ENCODE measurements at places on chromosomes 3 and 15.
A peak's percentile ranks its signal among the peaks of the same experiment; 100 is the strongest.

- DNase-seq: no peak
These were observed 176.6 kb downstream of the KLF13 start for GRCh38 chr15:31503256-31503655.

- no peak for DNase-seq
These were observed 661.1 kb downstream of the MAGI1 start for GRCh38 chr3:65377637-65378036.

DNA sequence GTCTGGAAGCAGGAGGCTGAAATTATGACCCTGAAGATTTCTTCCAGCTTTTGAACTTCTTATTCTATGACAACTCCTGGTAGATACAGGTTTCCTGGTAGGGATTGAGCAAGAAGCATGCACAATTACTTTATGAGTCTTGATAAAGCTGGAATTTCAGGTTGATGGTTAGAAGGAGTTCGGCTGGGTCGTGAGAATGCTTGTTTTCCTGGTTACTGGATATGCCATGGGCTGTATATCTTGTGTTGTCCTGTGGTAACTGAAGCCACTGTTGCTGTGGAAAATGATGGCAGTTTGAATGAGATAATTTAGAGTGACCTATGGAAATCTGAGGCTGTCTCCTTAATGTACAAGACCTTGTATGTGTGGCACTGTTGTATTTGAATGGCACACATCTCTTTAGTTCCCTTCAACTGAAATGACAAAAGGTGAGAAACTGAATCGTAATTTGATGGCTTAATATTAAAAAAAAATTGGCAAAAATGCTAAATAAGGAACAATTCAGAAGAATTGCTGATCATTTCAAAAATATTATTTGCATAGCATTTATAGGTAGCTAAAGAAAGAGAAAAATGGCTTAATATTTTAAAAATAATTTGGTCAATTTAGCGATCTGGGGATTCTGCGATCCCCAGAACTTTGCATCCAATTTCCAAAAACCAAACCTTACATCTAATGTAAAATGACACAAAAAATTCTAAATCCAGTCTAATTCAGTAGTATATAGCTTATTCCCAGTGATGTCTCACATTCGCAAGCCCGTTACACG lies 1.1 kb upstream of the UBE2E1 start:
- DNase-seq: no peak

GRCh38 chr15:68816795-68817303 lies 3.8 kb downstream of the ANP32A start:
- peak; percentile 20 for DNase-seq

DNA sequence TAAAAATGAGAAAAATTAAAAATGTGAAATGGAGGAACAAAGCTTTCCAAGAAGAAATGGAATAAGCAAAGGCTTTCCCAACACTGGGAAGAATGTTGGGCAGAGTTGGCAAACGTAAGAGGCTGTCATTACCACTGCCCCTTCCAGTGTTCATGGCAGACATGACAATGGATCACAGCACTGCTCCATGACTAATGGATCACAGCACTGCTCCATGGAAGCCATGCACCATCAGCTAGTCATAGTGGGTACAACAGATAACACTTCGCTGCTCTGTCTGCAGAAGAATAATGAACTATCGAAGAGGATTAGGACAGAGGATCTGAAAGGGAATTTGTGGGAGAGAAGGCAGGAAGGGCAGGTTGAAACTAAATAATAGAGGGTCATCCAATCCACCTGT lies 5.0 kb downstream of the CAV3 start:
- no peak for DNase-seq

DNA sequence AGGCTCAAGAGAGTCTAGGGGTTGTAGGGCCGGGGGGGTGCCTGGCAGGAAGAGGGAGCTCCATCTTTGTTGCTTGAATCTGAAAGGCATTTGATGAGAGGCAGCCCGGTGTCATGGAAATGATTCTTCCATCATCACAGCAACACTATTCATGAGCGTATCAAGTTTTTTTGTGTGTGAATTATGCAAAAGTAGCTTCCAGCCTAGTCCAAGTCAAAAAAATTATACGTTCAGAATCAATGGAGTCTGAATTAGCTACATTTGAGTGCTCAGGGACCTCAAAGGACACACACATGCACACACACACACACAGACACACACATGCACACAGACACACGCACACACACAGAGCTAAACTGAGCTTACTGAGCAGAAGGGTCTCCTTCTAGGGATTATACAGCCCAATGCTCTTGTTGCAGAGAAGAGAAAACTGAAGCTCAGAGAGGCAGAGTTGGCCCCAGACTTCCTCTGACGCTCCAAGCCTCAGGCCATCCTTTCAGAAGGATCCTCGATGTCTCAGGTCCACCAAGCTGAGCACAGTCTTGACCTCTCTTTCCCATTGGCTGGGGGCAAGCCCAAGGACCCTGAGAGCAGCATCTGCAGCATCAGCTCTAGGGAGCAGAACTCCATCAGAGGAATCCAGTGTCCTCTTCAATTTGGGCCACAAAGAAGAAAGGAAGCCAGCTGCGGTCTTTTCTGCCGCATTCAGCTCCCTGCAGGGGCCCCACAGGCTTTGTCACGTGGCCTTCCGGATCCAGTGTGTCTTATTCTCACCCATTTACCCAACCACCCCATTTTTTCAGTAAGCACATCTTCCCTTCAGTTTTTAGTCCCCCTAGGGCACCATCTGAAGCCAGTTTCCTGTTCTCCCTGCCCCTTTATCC lies 228.0 kb downstream of the UACA start:
- DNase-seq: peak; percentile 80

DNA sequence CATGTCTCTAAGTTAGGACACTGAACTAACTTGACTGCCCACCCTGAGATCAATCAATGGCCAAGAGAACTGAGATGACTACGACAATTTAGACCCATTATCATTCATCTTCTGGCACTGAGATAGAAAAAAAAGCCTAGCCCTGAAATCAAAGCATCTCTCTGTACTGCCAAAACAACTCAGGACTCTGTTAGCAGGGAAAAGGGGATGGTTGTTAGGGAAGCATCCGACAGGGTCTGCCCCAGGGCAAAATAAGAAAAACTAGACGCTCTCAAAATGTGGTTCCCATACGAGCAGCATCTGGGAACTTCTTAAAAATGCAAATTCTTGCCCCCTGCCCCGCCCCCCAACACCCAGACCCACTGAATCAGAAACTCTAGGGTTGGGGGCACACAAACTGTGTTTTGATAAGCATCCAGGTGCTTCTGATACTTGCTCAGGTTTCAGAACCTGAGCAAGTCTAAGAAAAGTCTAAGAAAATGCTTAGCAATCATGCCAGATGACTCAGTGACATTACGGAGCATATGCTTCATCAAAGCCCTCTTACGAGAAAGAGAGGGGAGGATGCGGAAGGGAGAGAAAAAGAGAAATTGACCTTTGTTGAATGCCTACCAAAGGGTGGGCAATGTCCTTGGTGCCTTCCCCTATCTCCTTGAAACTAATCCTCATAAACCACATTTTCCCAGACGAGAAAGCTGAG lies 172.8 kb upstream of the HES1 start:
- peak; percentile 23 for DNase-seq

DNA sequence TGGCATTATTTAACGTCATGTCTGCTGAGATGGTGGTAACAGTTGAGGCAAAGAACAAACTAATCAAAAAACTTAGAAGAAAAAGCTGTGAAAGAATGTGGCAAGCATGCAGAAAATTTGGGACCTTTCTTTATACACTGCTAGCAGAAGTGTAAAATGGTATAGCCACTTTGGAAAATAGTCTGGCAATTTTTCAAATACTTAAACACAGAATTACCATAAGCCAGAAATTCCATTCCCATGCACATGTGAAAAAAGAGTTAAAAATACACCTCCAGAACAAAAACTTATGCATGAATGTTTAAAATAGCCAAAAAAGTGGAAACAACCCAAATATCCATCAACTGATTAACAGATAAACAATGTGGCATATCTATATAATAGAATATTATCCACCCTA lies 613.3 kb downstream of the TBL1XR1 start:
- no peak for DNase-seq

DNA sequence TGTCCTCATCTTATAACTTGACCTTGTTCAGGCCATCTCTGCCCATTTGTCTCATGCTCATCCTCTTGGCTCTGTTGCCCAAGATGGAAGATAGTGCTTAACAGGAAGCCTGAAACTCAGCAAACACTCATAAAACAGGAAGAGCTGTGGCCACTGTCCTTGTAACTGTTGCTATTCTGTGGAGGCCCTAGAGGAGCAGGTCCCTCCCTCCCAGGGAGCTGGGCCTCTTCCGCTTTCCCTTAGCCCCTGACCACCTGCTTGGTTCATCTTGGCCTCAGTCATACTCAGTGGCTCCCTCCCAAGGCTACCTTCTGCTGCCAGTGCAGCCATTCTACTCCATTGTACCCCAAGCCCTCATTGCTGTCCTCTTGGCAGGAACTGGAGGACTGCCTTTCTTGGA lies 3.5 kb downstream of the MAPKAPK3 start:
- DNase-seq: peak; percentile 25

GRCh38 chr3:18618723-18619122 lies 193.6 kb upstream of the SATB1 start:
- no peak for DNase-seq

DNA sequence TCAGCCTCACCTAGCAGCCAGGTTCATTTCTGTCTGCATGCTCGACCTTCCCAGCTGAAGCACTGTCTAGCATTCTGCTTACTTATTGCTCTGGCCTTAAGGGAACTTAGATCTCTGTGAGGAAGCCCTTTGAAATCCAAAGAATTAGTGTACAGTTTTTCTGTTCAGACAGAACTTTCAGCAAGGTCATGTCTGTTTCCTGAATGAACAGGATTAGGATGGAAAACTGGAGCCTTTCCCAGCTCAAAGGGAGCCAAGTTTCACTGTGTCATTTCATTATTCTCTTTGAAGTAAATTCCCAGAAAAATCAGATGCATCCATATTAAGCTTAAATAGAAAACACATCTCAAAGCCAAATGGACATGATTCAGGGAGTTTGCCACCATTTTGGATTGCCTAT lies 457.3 kb upstream of the KCNMB2 start:
- DNase-seq: no peak

DNA sequence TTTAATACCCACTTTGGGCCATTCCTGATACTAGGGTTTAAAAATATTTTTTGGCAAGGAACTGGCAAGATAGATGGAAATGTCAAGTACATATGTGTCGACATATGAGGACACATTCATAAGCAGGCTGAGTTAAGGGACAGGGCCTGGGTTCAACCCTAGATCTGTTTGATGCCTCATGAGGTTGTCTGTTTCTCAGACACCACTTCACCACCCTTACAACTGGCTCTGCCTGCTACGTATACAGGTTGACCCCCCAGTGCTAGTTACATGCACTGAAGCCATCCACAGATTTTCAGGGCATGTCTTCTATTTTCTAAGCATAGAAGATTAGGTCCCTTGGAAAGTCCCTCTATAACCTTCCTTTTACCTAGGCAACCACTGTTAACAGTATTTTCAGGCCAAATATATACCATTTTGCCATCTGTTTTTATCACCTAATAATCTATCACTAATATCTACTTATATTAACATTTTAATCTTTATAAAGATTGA lies 296.7 kb downstream of the PLCL2 start:
- DNase-seq: no peak

- DNase-seq: peak; percentile 98
These were observed at the start of gene LRRC28 for GRCh38 chr15:99250857-99251841. Gene LRRC28, plus strand, starts transcription at chr15:99251481. Its CDS starts 4,477 bp downstream, at chr15:99255958.

GRCh38 chr3:156377718-156378117 lies 177.2 kb downstream of the SSR3 start:
- DNase-seq: no peak

GRCh38 chr3:134929976-134930375 lies 134.9 kb downstream of the EPHB1 start:
- DNase-seq: no peak

DNA sequence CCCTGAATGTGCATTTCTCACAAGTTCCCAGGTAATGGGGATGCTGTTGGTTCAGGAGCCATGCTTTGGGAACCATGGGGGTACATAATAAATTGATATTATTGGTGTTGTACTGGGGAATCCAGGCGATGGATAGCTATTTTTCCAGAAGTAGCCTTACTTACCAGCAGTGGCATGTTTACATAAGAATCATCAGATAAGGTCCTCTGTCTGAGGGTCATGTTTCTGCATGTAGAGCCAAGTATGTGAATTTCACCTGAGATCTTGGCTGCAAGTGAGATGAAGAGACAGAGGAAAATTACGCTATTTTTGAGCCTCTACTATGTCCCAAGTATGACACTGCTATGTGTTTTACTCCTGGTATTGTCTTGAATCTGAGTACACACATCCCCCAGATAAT lies 26.3 kb downstream of the GPD1L start:
- no peak for DNase-seq

- DNase-seq: no peak
These were observed 57.9 kb downstream of the TRAK1 start for GRCh38 chr3:42148982-42149432.

DNA sequence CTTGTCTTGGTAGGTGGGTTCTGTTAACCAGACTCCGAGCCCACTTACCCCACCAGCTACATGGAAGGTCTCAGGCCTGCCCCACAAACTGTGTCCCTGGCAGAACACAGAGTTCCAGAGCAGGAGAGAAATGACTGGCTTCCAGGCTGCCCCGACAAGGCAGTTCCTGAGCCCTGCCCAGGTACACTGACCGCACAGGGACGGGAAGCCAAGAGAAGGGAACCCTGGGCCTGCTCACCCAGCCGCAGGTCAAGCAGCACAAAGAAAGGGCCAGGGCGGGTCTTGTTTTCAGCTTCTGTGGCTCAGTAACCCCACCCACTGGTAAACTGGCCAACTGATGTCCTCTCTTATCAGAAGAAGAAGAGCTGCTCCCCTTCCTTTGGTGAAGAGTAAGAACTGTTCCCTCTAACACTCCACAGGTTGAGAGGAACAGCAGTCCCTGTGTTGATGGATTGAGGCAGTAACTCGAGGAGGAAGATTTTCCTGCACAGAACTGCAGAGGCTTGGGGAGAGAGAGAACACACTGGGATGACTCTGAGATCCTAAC lies 68.4 kb downstream of the CRTC3 start:
- DNase-seq: peak; percentile 30
